ENCODE measurements at places on chromosomes 16 and 17.

DNA sequence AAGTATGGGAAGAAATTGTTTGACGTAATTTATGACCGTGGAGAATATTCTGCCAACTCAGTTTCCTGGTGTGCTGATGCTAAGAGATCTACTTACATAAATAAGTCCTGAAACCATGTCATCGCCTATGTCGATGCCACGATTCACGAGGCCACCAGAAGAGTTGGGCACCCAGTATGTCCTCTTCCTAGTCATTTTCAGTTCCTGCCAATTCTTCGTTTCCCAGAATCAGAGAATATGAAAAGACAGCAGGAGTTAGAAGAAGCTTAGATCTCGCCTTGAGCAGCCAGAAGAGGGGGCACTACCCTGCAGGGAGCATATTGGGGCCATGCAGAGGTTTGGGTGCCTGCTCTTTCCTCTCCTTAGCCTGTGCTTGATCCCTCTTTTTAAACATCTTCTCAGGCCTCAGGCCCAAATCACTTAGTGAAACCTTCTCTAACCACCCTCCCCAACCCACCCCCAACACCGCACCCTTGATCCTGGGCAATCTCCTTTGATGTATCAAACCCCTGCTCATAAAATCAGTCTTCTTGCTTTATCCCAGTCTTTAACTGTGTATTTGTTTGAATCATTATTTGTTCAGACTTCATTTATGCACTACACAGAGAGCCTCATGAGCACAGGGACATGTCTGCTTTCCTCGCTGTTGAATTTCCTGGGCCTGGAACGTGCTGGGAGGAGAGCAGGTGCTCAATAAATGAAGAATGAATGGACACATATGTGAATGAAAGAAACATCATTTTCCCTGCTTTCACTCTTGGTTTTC is 12.2 kb upstream of the LONP2 start:
- DNase-seq: no peak

DNA sequence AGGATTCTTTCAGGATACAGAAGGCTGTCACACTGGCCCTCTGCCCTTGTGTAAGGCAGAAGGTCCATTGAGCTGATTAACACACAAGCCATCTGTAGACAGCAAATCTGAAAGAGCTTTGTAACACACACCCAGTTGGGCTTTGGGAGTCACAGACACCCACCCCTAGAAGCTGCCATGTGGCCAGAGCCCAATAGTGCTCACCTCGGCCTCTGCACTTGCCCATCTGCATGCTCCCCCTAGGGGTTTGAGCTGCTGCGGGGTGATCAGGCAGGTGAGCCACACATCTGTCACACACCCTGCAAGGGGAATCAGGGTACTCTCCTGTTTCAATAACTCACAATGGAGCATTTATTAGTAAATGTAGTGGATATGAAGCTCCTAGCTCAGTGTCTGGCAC is 138.3 kb downstream of the CHD9NB start:
- DNase-seq: no peak

DNA sequence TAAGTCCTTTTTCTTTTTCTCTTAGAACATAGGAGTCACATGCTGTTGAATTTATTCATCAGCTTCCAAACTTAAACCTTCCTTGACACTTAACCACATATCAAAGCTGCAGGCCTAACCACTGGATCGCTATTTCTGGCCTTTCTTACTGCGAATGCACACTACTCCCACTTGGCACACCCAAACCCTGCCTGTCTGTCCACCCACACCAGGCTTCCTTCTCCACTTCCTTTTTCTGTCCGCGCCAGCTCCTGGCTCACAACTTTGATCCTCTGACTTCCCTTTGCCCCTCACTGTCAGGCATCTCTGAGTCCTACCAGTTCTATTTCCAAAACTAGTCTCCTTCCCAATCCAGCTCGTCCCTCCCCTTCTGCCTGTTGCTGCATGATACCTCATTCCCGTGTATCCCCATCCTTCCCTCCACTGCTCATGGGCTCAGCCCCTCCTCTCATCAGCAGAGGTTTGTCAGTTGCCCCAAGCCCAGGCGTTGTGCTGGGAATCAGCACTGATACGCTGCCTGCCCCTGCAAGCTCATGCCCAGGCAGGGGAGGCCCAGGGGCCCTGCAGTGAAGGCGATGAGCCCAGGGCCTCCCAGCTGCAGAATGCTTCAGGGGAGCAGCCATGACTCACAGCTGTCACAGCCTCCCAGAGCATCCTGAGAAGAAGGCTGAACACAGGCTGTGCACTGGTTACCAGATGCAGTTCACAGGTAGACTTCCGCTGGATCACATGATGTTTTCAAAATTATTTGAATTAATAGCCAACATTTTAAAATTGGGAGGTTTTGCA is 179.8 kb downstream of the KATNIP start:
- DNase-seq: no peak

DNA sequence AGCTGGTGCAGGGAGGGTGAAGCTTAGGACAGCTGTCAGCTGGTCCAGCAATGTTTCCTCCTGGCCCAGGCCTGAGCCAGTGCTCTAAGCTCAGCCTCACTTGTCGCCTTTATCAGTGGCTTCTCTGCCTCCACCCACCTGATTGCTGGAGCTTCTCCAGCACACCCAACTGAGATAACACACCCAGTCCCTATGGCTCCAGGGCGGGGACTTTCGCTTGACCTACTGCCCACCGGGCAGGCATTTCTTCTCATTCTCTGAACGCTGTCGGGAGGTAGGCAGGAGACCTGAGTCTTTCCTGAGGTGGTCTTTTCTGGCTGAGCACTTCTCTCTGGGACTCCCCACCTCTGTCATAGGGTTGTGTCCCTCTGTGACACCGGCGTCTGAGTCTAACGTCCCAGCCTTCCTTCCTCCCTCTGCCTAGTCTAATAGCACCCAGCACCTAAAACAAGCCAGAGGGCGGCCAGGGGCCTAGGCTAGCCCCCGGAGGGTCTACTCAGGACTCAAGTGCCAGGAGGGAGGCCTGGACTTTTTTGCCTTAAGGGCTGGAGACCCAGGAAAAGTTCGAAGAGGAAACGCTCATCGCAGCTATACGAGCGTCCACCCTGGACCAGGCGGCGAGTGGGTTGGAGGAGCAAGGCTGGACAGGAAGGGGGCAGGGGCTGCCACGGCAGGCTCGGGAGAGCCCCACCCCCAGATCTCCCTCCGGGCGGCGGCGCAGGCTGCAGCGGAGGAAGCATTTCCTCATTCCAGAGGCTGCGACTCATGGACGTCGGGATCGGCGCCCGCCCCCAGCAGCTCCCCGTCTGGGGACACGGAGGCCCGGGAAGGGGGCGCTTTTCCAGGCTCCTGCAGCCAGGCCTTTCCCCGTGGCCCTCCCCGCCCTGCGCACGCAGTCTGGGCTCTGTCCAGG is 756 bp downstream of the TAX1BP3 start:
- no peak for DNase-seq

DNA sequence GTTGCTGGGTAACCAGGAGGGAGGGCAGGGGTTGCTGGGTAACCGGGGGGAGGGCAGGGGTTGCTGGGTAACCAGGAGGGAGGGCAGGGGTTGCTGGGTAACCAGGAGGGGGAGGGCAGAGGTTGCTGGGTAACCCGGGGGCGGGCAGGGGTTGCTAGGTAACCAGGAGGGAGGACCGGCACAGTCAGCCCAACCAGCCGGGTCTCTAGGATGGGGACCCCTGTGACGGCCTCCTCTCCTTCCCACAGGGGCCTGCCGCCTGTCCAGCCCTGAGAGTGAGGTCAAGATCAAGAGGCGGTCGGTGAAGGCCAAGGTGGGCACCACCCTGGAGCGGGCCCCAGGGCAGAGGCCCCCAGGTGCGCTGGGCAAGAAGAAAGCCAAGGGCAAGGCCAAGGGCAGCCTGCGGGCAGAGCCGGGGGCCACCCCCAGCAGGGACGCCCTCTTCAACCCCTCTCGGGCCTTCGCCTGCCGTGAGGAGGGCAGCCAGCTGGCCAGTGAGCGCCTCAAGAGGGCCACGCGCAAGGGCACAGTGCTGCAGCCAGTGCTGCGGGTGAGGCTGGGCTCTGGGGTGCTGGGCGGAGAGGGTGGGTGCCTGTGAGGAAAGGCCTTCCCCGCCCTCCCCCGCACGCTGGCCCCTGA is 54.6 kb downstream of the ACTG1 start:
- no peak for DNase-seq

- DNase-seq: no peak
These were observed 22.4 kb downstream of the SLC35G3 start for GRCh38 chr17:35171834-35172233.

DNA sequence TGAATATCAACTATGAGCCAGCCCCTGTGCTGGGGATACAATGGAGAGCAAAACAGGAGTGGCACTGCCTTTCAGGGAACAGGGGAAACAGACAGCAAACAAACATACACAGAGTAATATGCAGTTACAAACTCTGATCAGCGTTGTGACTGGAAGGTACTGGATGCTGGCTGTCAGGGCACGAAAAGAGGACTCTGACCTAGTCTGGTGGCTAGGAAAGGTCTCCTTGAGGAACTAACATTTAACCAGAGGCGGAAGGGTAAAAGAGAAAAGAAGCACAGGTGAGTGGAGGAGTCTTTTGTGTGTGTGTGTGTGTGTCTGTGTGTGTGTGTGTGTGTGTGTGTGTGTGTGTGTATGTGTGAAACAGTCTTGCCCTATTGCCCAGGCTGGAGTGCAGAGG is 12.4 kb upstream of the B4GALNT2 start:
- DNase-seq: no peak
